ENCODE measurements at places on chromosomes 1 and 21.

GRCh38 chr1:36119456-36119855 is 5.6 kb downstream of the COL8A2 start:
- DNase-seq: no peak

- no peak for DNase-seq
Measured at GRCh38 chr1:118960567-118961136, 27.5 kb downstream of the TBX15 start.

DNA sequence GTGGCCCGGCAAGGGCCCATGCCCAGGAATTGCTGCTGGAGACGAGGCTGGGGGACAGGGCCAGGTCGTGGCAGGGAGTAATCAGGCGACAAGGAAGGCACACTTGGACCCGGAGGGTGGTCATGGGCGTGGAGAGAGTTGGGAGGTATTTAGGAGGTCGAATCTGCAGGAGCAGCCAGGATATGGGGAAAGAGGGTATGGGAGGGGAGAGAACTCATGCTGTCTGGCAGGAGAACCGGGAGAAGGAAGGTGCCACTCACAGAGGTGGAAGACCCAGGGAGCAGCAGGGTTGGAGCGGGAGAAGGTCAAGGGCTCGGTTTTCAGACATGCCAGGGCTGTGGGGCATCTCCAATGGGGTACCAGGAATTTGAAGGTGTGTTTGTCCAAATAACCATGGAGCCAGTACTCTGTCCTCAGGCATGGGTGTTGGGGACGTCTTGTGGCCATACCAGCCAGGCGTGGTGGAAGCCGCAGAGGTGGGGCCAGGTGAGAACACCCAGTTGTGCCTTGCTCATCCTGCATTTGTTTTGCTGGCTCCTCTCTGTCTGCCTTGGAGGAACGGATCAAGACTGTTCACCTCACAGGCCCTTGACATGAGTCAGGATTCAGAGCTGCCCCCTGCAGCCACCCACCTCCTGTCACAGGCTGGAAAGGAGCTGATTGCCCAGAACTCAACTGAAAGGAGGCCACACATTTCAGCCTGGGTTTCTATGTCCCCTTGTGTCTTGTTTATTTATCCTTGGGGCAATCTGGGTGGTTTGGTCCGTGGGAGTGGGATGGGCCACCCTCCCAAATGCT is 111.6 kb downstream of the SPSB1 start:
- DNase-seq: no peak

GRCh38 chr1:158329733-158330132 is 1.6 kb downstream of the CD1B start:
- no peak for DNase-seq

- peak; percentile 17 for DNase-seq
Measured at GRCh38 chr21:43864962-43865539, at the start of gene AGPAT3. AGPAT3 (plus strand) TSS chr21:43865223; CDS start chr21:43959682, 94,459 bp downstream.

GRCh38 chr1:16173447-16174260 is 17.8 kb upstream of the EPHA2 start:
- DNase-seq: no peak

DNA sequence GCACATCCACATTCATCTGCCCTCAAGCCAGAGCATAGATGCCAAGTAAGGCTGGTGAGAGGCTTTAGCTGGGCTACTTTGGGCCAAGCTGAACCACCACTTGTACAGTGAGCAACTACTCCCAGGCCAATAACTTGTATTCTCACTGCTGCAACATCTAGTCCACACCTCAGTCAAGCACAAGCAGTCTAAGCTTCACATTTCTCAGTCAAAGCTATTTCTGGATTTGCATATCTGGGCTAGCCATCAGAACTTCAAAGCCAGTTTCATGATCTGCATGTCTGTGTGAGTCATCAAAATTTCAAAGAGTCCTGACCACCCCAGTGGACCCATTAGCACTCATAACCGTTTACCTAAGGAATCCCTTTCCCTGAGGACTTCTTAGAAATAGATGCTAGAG is 77.7 kb upstream of the DIRAS3 start:
- DNase-seq: no peak

DNA sequence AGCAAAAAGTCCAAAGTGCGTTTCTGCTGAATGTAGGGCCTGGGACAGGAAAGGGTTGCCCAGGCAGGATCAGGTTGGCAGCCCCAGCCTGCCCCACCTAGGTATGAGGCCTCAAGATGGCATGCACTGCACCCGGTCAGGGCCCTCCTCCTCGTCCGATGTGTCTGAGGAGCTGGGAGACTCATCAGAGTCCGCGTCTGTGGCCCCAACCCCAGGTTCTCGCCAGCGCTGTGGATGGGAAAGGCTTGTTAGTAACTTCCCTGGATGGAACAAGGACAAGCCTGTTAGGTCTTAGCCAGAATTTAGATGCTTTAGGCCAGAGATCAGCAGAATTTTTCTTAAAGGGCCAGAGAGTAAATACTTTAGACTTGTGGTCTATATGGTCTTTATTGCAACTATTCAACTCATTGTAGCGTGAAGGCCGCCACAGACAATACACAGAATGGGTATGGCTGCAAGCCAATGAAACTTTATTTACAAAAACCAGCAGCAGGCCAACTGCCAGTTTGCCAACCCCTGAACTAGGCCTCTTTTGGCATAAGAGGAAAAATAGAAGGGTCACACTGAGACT is 12.4 kb downstream of the PEA15 start:
- no peak for DNase-seq

- no peak for DNase-seq
Measured at GRCh38 chr1:68188644-68189340, 43.5 kb downstream of the WLS start.

DNA sequence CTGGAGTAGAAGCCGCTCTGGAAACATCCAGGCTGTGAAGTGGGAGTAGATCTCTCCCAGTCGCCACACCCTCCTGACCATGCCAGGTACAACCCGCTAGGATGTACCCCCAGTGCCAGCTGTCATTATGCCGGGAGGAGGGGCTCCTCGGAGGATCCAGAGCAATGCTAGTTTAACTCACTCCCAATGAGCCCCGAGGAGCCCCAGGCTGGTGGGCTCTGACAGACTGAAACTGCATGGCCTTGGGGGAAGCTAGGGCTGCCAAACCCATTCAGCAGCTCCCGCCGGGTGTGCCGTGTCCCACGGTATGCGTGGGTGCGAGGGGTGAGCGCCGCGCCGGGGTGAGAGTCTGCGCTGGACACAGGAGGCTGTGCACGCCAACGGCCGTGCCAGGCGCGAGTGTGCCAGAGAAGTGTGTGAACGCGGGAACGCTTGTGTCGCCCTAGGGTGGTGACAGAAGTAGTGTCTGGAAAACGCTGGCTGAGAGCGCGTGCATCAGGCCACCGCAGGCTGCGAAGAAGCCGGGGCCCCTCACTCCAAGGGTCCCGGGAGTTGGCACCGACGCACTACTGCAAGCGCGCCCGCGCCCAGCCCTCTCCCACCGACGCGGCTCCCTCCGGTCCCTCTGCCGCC is 177.1 kb upstream of the EDN2 start:
- DNase-seq: no peak

- no peak for DNase-seq
Measured at GRCh38 chr1:101356604-101357443, 120.0 kb downstream of the S1PR1 start.

- DNase-seq: no peak
Measured at GRCh38 chr1:230804396-230804795, 57.2 kb downstream of the CAPN9 start.

GRCh38 chr21:37845535-37845934 is 70.7 kb downstream of the KCNJ6 start:
- no peak for DNase-seq

DNA sequence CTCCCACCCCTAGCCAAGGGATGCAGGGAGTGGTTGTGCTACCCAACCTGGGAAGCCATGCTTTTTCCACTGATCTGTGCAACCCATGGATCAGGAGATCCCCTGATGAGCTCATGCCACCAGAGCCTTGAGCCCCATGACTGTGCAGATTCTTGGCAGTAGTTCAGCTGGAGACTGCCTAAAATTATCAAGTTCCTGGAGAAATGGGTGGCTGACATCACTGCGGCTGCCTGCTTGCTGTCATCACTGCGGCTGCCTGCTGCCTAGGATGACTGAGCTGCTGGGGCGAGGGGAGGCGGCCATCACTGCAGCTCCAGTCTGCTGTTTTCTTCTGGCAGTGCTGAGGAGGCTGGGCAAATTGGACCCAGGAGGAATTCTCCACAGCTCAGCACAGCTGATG is 159.2 kb downstream of the AGBL4 start:
- DNase-seq: no peak

GRCh38 chr1:234955107-234955731 is 173.4 kb downstream of the TOMM20 start:
- DNase-seq: no peak

DNA sequence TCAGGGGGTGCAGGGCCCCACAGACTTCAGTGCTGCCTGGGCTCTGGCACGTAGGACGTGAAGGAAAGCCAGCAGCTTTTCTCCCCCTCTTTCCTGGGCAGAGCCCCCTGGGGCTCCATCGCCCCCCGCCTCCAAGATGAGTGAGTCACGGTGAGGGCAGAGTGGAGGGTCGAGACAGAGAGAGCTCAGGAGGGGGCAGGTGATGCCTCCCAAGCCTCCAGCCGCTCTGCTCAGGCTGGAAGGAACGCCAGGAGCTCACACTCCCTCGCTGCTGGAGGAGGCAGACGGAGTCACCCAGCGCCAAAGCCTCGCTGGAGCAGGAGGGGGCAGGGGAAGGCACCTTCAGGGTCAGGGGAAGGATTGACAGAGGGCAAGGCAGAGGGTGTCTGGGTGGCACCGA is 119.5 kb downstream of the CASZ1 start:
- no peak for DNase-seq

- DNase-seq: no peak
Measured at GRCh38 chr1:155847823-155848529, 9.0 kb downstream of the GON4L start.

- DNase-seq: peak; percentile 35
Measured at GRCh38 chr1:25031601-25031965, 101.5 kb upstream of the RUNX3 start.

DNA sequence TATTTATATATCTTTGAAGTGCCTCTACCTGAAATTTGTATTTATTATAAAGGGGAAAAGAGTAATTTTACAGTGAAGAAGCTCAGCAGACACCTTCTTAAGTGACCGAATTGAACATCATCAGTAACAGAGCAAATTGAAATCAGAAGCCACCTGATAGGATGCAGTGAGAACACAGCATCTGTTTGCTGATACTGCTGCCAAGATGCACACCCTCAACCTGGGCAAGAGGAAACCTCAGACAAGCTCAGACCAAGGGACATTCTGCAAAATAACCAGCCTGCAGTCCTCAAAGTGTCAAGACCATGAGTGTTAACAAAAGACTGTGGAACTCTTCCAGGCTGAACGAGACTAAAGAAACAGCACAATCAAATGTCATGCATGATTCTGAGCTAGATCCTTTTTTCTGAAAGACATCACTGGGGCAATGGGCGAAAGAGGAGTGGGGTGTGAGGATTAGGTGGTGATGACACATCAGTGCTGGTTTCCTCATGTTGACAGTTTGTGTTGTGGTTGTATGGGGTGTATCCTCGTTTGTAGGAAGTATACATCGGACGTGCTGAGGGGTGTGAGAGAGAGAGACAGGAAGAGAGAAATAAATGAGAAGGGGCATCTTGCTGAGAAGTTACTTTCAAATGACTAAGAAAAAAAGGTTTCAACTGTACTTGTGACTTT is 103.7 kb downstream of the ABCA4 start:
- no peak for DNase-seq

- no peak for DNase-seq
Measured at GRCh38 chr1:94144836-94145235, 23.9 kb upstream of the ABCA4 start.

DNA sequence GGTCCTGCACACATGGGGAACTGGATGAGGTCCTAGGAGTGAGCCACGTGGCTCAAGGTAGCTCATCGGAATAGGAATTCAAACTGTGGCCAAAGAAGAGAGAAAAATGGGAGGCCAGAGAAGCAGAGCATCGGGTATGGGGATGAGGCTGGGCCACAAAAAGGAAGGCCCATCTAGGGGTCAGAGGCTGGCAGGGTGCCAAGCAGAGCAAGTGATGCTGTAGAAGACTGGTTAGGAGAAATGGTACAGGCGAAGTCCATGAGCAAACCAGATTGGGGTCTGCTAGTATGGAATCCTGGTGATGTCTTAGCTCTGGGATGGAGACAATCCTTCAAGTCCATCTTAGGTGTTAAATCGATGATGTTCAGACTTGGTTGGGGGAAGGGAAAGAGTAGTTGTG is 68.0 kb downstream of the TEX35 start:
- DNase-seq: no peak

DNA sequence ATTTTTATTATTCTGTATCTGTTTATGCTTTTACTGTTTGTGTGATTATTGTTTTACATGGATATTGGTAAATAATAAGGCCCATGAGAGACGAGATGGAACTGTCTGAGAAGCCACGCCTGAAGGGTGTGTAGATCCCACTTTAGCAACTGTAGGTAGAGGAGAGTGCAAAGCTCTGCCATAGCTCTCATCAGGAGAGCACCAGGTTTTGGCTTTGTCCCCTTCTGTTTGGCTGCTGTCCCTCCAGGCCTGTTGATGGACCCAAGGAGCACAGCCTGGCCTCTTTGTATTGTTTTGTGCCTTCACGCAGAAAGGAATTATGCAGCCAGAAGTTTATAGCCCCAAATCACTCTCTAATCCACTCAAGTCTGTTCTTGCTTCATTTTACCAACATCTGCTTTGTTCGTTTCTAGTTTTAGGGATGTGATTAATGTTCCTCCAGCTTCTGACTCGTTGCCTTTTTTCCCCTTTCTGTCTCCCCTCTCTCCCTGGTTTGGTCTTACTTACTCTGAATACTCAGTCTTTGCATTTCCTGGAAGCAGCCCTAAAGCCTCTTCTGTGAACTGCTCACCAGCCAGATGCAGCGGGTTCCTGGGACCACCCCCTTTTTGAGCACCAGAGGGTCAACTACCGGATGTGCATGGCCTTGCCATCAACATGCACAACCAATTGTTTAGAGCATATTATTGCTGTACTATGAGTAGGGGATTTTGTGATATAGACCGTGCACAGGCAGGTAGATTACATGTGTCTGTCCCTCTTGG is 127.3 kb downstream of the HHAT start:
- no peak for DNase-seq

- no peak for DNase-seq
Measured at GRCh38 chr1:35884934-35885333, 1.9 kb downstream of the AGO1 start.

GRCh38 chr1:206716870-206717673 is 32.4 kb downstream of the MAPKAPK2 start:
- DNase-seq: no peak

- no peak for DNase-seq
Measured at GRCh38 chr1:8456991-8457390, 139.1 kb downstream of the SLC45A1 start.

DNA sequence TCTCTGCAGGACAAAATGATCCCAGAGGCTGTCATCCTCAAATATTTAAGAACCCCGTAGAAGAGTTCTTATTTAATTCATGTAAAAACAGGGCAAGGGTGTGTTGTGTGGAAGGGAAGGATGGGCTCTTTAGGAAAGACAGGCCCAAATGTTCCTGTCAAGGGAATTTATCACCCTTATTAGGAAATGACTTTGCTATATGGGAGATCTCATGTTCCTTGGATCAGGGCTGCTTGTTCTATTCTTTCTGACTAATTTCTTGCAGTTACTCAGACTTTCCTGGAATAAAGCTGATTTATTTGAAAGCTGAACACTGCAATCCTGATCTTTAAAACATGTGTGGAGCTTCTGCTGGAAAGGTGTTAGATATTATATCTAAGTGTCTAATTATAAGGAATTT is 72.8 kb downstream of the SELENOF start:
- DNase-seq: no peak

- no peak for DNase-seq
Measured at GRCh38 chr1:31787261-31787660, 23.1 kb upstream of the ADGRB2 start.
